H1 (cell line): ENCODE measurements at places on chromosomes 3 and 15. TPM values are rescaled to one million over a fixed set of nuclear protein-coding genes. Genes with fewer than 3 reads are reported as not detected.

GRCh38 chr3:117063930-117064329 is 354.4 kb downstream of the TUSC7 start:
- DNase-seq, result no peak

Gene NEO1
- 36.0 and 36.1 TPM in 2 replicates for polyA plus RNA-seq

Gene VEPH1
- polyA plus RNA-seq, result 9.1 and 12.0 TPM in 2 replicates

- peak; percentile 21 for DNase-seq
Observed at GRCh38 chr3:160676547-160677303, at the start of gene ARL14. Gene ARL14 (plus strand): TSS chr3:160677160. CDS start chr3:160677347, 187 bp downstream.

- DNase-seq, result no peak
Observed at GRCh38 chr3:197950677-197951061, 679 bp downstream of the RPL35A start.

GRCh38 chr3:2372306-2372705 is 273.6 kb downstream of the CNTN4 start:
- no peak for DNase-seq

- DNase-seq, result no peak
Observed at GRCh38 chr3:29454161-29454611, 173.3 kb downstream of the RBMS3 start.

GRCh38 chr3:157135671-157136396 is 24.1 kb downstream of the CCNL1 start:
- no peak for DNase-seq

DNA sequence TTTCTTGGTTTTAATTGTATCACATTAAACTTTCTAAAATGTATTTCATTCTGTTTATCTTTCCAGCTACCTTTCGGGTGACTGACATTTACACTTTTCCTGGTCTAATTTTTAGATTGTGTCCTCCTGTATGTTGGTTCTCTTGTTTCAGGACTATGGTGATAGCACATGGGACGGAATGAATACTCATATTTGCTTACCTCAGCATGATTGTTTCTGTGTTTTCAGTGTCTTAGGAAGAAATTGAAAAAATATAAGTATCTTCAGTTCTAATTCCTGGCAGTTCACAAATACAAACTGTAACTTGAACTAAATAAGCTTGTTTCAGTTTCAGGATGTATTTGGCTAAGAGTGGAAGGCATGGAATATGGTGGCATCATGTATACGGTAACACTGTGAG is 80.1 kb upstream of the ROBO1 start:
- DNase-seq, result no peak

Gene PAQR5
- polyA plus RNA-seq, result 15.8 and 18.1 TPM in 2 replicates

Gene CDC25A
- polyA plus RNA-seq, result 20.7 and 22.2 TPM in 2 replicates

- no peak for DNase-seq
Observed at GRCh38 chr3:142180761-142181362, 31.5 kb upstream of the TFDP2 start.

Gene USP50
- polyA plus RNA-seq, result not detected in 2 replicates

DNA sequence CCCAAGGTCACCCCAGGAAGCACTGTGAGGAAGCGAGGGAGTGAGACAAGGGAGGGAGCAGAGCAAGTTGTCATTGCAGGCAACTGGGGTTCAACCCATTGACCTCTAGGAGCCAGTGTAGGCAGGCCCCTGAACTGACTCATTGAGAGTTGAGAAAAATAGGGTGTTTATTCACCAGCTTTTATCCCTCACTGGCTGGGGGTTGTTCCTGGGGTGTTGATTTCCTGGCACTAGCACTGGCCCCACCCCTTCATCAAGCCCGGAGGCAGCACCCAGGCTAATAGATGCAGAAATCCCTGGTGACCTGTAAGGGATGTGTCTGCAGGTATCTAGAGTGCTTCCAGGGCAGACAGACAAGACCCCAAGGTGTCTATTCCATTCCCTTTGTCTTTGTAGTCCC is 183.9 kb downstream of the ARRDC4 start:
- DNase-seq, result no peak

DNA sequence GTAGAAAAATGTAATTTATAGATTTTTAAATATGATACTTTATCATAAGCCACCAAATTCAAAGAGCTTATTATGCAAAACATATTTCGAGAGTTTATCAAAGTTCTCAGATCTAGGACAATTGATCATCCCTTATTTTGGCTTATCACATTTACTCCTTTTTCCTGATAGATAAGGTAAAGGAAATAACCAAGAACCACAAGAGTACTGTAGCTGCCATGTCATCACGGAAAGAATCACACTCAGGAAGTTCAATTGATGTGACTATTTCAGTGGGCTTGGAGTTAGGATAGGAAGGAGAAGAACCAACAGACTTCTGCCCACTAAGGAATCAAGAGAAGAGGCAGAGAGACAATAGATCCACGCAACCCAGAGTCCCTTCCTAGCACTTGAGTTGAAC is 142.7 kb upstream of the TMCO5A start:
- no peak for DNase-seq

DNA sequence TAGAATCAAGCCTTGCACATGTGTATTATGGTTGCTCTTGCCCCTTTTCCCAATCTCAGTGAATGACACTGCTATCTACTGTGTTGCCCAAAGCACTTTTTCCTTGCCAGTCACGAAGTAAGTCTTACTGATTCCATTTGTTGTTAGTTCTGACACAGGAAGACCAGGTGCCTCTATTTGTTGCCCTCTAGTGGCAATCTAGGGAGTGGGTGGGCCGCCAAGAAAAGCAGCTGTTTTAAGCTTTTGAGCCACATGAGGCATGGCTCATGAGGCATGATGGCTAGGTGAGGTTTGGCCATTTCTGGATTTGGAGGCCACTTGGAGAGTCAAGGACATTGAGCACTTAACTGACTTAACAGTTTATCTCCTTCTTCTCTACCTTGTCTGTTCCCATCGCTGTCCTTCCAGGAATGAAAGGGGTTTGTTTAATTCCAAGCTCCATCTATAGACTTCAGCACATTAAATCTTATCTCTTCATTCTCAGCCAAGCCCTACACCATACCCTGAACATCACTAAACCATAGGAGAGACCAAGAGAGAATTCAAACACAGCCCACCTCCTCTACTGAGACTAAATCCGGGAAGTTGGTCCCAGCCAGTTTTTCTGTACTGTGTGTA is 103.1 kb downstream of the HCN4 start:
- DNase-seq, result no peak

DNA sequence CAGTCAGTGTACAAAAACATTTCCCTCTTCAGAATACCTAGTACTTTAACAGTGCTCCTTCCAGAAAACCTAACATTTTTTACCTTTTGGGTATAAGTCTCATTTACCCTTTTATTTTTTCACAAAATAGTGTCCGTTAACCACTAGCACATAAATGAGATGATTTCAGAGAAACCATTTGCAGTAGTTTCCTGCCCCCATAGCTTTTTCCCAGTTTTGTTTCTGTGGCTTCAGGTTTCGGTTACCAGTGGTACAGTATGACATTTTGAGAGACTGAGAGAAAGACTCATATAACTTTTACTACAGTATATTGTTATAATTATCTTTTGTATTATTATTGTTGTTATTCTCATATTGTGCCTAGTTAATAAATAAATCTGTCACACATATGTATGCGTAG is 6.2 kb upstream of the RBMS3 start:
- no peak for DNase-seq

DNA sequence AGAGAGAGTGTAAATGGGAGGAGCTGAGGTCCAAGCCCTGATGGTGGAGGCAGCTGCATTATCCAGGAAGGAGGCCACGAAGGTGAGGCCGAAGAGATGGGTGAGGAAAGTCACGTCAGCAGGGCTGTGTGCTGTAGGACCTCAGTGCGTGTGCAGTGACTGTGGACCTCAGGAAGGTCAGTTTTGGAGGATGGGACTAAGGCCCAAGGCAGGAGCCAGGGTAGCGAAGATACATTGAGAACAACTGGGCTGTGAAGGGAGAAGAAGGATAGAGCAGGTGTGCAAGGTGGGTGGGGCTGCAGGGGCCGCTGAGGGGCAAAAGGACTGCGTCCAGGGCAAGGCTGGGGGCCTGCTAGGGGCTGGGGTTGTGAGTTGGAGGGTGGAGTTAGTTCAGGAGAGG is 4.9 kb downstream of the KLHL40 start:
- DNase-seq, result no peak

Gene UACA
- polyA plus RNA-seq, result 21.1 and 28.6 TPM in 2 replicates

Gene CGNL1
- polyA plus RNA-seq, result 20.4 and 21.8 TPM in 2 replicates

Gene APEH
- 260 and 275 TPM in 2 replicates for polyA plus RNA-seq

GRCh38 chr15:61684749-61685467 is 375.3 kb downstream of the VPS13C start:
- no peak for DNase-seq

- no peak for DNase-seq
Observed at GRCh38 chr3:47617086-47618010, 38.7 kb upstream of the CSPG5 start.

Gene C3orf20
- not detected in 2 replicates for polyA plus RNA-seq

- no peak for DNase-seq
Observed at GRCh38 chr15:95018888-95019545, 787.7 kb downstream of the MCTP2 start.

GRCh38 chr15:77543159-77543882 is 89.4 kb downstream of the LINGO1 start:
- peak; percentile 72 for DNase-seq

Gene MINAR1
- 0.17 and 0.19 TPM in 2 replicates for polyA plus RNA-seq

Gene DPPA2
- polyA plus RNA-seq, result 6.6 and 7.8 TPM in 2 replicates

GRCh38 chr15:95866711-95867440 is 463.6 kb upstream of the NR2F2 start:
- no peak for DNase-seq

Gene ASB14
- polyA plus RNA-seq, result not detected in 2 replicates

DNA sequence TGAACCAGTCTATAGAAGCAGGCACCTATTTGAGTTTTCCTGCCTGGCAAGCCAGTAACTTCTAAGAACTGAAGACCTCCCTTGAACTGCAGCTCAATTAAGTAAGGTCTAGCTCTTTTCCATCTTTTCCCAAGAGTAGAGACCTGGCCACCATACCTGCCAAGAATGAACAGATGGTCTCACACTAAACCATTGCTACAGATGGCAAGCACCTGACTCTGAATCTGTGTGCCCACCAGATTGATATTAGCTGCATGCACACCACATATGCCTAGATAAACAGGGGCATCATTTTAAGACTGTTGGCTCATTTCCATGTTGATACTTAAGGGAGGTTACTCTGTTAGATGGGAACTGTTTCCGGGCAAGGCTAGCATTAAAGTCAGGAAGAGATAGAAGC is 34.8 kb upstream of the GSK3B start:
- no peak for DNase-seq

DNA sequence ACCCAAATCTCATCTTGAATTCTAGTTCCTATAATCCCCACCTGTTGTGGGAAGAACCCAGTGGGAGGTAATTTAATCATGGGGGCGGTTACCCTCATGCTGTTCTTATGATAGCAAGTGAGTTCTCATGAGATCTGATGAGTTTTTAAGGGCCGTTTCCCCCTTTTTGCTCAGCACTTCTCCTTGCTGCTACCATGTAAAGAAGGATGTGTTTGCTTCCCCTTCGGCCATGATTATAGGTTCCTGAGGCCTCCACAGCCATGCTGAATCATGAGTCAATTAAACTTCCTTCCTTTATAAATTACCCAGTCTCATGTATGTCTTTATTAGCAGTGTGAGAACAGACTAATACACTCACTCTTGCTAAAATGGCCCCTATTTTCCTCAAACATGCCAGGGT is 374.7 kb downstream of the TUSC7 start:
- DNase-seq, result no peak

DNA sequence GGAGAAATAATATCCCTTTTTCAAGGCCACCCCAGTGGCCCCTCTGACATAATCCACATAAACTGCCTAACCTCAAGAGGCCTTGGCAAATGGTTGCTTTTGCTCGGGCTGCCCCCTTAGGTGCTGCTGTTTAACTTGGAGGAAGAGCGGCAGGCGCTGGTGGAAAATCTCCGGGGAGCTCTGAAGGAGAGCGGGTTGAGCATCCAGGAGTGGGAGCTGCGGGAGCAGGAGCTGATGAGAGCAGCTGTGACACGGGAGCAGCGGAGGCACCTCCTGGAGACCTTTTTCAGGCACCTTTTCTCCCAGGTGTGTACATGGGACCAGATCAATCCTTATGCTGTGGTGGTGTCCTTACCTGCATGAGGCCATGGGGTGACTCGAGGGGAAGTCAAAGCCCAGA is 15.0 kb downstream of the DUOX1 start:
- DNase-seq, result no peak

Gene TRPM1
- 0.05 and 0.16 TPM in 2 replicates for polyA plus RNA-seq

DNA sequence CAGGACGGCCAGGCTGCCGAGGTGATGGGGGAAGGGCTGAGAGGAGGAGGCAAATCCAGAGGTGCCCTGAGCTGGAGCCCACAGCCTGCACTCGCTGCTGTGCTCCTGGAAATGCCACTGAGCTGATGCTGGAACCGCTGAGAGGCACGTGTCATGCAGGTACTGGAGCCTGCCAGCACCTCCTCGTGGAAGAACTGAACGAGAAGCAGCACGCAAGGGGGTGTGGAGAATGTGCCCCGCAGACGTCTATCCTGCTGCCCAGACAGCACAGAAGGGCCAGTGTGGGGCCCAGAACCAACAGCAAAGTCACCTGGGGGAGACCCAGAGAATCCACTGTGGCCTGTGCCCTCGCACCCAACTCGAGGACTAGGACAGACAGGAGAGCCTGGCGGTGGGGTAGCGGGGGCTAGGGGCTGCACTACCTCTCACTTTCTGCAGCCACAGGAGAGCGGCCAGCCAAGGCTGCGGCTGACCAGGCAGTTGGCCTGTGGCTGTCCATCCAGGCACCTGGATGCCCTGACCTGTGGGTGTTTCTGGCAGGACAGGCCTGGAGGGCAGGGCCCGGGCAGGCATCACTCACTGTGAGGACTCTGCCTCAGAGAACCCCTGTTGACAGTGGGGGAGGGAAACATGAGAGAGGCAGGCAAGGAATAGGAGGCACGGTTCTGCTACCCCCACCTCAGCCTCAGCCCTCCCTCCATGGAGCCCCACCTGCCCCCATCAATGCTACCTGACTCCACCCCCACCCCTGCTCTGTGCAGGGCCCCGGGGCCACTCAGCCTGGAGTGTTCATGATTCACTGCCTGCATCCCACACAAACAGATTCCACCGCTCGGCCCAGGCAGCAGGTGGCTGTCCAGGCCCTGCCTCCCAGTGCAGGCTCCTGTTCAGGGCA is 213.1 kb downstream of the TBC1D2B start:
- no peak for DNase-seq

DNA sequence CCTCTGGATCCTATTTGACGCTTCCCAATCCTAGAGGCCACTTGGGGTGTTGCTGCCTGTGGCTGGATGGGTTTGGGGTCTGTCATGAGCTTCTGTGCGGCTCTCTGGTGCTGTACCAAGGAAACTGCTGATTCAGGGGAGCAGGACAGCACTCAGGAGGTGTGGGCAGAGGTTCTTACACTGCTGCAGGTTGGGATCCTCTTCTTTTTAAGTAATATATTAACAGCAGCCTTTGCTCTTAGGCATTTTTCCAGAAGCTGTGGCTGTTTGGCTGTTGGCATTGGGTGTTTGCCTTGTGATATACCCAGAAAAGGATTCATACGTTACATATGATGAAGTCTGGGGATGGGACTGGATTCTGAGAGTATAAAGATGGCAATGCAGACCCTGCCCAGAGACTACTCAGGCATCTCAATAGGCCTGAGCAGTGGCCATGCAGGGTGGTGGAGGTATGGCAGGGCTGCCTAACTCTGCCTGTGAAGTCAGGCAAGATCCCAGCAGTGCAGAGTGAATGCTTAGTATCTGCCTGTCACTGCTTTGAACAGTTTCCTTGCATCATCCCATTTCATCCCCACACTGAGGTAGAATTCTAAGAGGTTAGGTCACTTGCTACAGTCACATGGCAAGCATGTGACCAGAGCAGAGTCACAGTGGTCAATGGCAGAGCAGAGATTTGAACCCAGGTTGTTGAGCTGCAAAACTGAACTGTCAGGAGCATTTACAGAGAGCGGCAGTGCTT is 3.9 kb downstream of the ABHD6 start:
- DNase-seq, result no peak
